ENCODE measurements at places on chromosomes 1 and 21.

- DNase-seq, result no peak
These were observed 2.0 kb upstream of the MTARC1 start for GRCh38 chr1:220784751-220785150.

- no peak for DNase-seq
These were observed 14.7 kb downstream of the MTHFR start for GRCh38 chr1:11790880-11791715.

- DNase-seq, result peak; percentile 79
These were observed 756 bp downstream of the PHGDH start for GRCh38 chr1:119712342-119713038.

GRCh38 chr1:165383067-165383466 is 26.6 kb upstream of the LMX1A start:
- DNase-seq, result no peak

- DNase-seq, result no peak
These were observed 68.5 kb downstream of the RUNX1 start for GRCh38 chr21:34980423-34981115.

DNA sequence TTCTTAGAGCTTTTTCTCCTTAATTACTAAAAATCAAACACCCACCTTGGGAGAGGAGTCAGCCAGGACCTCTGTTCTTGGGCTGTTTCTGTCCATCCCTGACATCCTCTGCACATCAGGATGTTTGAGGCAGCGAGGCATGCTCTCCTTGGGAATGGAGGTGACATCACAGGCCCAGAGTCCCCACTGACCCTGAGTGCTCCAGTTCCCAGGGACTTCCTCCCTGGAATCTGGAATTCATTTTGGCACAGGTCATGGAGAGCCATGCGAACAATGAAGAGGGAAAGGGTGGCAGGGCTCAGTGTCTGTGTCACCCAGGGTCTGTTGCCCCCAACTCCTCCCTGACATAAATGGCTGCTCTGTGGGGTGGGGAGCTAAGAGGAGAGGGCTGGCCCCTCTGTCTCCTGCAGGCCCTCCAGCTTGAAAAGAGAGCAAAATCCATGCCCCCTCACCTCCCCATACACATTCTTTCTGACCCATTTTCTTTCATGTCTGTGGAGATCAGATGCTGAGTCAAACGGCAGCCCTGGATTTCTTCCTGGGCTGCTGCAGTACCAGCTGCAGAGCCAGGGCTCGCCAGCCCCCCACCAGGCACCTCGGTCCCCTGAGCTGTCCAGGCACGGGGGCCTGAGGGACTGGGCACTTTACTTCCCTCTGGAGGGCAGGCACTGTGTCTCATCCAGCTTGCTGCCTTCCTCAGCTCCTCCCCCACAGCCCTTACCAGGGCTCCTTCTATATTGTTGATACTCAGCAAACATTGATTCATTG is 102.0 kb downstream of the NMNAT2 start:
- DNase-seq, result no peak

- no peak for DNase-seq
These were observed 48.8 kb upstream of the WASF2 start for GRCh38 chr1:27538793-27539192.

- DNase-seq, result no peak
These were observed 2.0 kb upstream of the IFI16 start for GRCh38 chr1:159007726-159008125.

DNA sequence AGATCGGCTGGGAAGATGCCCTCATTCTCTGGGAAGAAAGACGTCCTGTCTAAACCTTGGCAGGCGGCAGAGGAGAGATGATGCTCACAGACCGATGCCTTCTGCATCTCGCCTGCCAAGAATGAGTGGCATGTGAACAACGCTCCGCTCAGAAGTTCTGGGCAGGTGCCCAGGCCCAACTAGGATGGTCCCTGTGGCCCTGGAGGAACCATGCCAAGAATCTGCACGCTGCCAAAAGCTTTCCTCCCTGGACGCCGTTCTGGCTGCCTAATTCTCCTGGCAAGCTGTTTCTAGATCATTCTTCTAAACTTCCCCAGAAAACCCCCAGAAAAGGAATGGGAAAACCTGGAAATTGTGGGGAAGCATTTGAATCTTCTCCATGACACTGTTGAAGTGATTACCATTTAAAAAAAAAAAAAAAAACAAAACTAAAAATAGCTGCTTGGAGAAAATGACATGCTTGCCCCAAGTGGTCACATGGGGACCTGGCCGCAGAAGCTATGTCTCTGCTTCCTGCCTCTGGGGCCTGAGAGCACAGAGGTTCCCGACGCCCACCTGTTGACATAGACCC is 440.9 kb downstream of the PRDM2 start:
- DNase-seq, result no peak

DNA sequence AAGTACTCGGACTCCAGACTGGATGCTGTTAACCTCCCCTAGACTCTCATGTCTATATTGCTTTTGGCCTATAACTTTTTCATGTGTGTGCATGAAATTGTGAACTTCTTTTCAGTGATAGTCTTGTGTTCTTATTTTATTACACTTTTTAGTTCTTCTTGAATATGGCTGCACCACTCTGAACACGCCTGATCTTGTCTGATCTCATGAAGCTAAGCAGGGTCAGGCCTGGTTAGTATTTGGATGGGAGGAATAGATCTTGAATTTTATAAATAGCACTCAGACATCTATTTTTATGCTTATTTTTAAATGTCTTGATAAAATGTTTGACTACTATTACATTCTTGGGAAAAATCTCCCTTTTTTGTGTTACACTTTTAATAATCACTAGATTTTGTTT is 22.4 kb downstream of the TCP10L start:
- DNase-seq, result no peak

GRCh38 chr1:151012684-151013471 is 4.6 kb downstream of the PRUNE1 start:
- no peak for DNase-seq

GRCh38 chr1:27342391-27342777 is 562 bp downstream of the SYTL1 start:
- DNase-seq, result peak; percentile 52

- DNase-seq, result peak; percentile 59
These were observed 1.2 kb downstream of the LRP8 start for GRCh38 chr1:53326598-53327181.

DNA sequence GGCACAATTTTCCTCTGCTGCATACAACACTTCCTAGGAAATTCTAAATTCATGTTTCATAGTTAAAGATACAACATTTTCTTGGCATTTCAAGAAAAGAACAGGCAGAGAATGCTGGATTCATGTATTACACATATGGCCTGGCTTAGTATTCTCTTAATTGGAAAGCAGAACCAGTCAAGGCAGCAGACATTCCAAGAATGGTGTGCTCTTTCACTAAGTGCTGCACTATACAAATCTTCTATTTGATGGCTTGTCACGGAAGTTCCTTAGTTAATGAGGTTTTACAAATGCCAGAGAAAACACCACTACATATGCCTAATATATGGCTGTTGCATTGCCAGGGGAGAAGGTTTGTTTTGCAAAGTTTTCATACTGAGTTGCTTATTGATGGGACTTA is 80.8 kb upstream of the DYNLT5 start:
- DNase-seq, result no peak

GRCh38 chr1:57329937-57330336 is 93.9 kb downstream of the DAB1 start:
- no peak for DNase-seq

GRCh38 chr1:228474507-228474906 is 12.7 kb upstream of the RNF187 start:
- no peak for DNase-seq

DNA sequence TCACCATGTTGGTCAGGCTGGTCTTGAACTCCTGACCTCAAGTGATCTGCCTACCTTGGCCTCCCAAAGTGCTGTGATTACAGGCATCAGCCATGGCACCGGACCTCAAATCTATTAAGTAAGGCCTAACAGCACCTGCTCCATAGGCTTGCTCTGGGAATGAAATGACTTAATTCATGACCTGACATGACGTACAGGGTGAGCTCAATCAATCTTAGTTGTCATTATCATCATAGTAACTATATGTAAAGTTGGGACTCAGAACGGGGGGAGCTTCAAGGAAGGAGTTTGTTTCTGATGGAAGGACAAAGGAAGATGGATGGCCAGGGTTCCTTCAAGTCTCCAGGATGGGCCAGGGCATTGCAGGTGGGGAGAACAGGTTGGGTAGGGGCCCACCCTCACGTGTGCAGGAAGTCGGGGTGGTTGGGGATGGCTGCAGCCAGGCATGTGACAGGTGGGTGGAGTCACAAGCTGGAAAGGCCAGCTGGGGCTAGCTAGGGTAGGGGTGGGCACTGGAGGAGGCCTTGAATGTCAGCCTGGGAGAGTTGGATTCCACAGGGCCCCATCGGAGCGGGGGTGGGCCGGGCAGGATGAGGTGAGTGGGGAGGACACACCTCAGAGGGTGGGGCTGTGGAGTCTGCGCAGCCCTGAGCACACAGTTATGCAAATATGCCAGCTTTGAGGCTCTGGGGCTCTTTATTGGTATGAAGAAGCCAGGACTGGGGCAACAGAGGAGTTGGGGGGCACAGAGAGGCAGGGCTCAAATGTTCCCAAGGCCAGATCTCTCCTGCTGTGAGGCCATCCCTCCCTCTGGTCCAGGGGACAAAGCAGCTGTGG is 9.6 kb downstream of the TRIM62 start:
- no peak for DNase-seq

GRCh38 chr1:46077644-46078043 is 54.8 kb downstream of the PIK3R3 start:
- no peak for DNase-seq

DNA sequence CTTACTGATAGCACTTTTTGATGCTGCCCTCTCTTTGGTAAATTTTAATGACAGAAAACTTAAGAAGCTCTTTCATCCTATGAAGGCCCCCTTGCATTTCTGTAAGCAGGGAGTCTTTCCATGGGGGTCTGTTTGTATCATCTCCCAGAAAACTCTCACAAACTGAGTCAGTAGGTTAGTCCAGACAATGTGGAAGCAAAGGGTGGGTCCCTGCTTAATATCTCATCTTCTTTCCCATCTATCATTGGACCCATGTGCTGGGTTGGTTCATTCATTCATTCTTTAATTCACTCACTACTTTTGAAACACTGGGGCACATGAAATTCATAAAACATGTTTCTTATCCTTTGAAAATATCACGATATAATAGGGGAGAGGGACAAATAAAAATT is 164.3 kb downstream of the NTMT2 start:
- no peak for DNase-seq

DNA sequence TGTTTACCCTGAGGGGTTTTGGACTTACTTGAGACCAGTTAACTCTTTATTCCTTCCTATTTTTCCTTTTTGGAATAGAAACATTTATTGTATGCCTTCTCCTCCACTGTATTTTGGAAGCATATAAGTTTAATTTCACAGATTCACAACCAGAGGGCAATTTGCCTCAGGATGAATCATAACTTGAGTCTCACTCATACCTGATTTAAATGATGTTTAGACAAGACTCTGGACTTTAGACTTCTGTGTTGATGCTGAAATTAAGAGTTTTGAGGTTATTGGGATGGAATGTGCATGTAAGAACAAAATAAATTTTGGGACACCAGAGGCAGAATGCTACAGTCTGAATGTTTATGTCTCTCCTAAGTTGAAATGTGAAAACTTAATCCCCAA is 7.1 kb upstream of the ADAM30 start:
- no peak for DNase-seq

- DNase-seq, result no peak
These were observed 12.7 kb downstream of the CD58 start for GRCh38 chr1:116558140-116558549.

DNA sequence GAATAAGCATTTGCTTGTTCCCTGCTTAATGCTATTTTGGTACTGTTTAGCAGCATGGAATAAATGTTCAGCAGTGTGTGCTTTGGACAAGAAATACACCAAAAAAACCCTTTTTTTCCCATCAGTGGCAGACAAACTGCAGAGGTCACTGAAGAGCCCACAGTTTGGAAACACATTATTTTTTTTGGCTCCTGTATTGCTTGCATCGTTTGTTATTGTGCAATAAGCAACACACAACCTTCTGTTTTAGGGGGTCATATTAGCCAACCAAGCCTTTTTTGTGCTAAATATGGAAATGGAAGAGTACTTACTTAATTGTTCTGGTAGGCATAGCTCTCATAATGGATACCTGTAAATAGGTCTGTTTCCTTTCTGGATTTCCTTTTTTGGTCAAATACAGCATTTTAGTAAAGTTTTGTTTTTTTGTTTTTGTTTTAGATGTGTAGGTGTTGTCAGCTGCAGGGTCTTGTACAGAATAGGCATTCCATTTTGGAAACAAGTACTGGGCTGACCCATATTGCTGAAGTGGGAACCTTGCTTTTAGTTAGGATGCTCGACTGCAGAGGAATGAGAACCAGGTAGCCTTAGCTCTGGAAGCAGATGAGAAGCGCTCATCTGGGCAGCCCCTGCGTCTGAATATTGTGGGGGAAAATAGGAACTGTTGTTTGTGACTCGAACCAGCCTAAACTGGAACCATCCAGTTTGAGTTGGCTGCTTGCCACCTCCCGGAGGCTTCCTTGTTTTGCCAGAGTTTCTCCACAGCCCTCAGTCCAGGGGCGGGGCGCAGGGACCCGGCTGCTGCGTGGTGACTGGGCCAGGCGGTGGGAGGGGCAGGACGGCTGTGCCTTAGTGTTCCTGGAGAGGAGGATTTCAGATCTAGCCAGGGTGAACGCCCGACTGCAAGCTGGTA is 38.4 kb downstream of the SPEN start:
- peak; percentile 42 for DNase-seq

DNA sequence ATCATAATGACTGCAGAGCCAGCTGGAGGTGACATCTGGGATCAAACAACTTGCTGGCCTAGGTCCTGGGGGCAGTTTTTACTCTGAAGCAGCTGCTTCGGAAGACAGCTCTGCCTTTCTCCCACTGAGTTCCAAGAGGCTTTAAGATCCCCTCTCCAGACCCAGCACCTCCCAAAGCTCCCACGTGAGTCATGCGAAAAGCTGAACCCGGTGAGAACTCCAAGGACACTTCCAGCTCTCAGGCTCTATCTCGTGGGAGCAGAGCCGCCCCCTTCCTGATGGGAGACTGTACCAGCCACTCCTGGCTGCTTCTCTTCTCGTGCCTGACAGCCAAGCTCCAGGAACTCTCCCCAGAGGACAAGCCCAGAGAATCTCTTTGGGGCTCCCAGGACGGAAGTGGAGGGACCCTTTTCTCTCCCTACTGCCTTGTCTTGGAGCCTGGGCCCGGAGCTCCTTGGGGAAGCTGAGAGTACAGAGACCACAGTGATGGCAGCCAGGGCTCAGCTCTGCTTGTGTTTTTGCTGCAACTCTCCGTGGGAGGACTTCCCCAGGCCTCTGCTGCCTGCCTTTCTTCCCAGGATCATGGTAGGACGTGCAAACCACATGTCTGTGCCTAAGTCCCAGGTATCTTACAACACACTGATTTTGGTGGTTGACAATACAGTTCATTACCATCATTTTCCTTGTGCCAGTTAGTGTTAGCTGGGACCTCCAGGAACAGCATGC is 40.6 kb downstream of the STUM start:
- no peak for DNase-seq

GRCh38 chr1:182688436-182689205 is 4.2 kb upstream of the RGS8 start:
- DNase-seq, result no peak

- no peak for DNase-seq
These were observed 230.3 kb upstream of the ESRRG start for GRCh38 chr1:216953495-216953894.

DNA sequence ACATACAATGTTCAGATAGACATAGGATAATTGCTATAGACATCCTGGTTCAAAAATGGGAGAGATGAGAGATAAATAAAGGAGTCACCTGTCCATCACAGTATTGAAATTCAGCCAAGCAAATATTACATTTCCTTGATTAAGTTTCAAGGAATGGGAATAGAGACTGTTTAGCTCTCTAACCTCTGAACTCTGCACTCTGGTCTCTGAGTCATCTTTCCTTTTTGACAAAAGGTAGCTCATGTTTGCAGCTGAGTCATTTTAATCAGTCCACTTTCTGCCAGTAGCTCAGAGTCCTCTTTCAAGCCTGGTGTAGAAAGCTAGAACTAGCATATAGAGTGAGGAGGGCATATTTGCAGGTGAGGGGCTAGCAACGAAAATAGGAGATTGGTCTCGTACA is 51.4 kb upstream of the GJA8 start:
- no peak for DNase-seq
